ENCODE measurements at places on chromosomes 3 and 15.

DNA sequence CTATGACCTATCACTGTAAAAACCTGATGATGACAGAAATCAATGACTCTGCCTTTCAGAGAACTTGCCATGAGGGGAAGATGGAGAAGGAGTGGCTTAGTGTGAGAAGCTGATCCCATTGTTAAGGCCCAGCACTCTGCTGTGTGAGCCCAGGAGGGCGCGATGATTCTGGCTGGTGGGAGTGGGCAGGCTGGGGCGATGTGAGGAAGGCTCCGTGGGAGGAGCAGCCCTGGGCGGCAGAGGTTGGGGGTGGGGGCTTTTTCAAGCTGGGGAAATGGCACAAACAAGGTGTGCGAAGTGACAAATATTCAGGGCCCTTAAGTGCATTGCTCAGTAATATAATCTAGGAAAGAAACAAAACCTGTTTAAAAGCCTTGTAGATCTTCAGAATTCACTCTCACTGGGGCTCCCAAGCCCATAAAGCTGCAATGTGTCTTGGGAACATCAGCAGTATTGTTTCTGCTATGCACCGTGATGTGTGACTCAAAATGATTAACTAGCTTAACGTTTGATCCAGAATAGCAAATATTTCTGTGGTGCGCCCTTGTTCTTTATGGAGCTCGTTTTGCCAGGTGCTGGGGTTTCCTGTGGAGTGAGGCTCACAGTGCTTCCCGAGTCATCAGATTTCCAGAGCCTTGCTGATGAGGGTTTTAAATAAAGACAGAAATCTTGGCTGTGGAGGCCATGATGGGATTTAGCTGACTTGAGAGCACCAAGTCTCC is 141.0 kb downstream of the CHDH start:
- DNase-seq: no peak

DNA sequence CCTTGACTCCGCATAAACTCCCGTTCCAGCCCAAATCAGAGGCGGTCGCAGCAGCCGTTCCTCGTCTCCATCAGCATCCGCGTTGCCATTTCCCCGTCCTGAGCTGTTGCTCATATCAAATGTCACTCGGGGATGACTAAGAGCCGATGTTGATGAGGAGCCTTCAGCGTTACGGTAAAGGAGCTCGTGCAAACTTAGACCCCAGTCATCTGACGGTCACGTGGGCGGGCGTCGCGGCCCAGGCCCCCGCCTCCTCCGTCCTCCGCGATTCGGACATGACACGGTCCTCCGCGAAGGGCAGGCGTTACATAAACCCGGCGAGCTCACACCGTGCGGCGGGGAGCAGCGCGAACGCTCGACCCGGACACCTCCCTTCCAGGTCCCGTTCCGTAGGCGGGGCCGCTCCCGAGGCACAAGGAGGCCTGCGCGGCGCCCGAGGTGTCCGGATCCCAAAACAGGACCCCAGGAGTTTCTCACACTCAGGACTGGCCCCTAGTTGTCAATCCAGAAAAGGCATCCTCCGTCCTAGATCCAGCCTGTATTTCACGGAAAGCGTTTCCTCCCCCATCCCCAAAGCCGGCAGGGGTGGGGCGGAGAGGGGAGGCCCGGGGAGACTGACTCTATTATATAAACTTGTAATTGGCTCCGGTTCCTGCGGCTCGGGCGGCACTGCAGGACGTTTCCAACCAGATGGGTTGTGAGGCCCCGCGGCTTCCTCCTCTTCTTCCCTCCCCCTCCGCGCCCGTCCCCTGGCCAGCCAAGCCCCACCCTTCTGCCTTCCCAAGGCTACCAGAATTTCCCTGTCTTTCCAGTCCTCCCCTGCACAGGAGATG is 100.0 kb upstream of the IGF1R start:
- peak; percentile 73 for DNase-seq

DNA sequence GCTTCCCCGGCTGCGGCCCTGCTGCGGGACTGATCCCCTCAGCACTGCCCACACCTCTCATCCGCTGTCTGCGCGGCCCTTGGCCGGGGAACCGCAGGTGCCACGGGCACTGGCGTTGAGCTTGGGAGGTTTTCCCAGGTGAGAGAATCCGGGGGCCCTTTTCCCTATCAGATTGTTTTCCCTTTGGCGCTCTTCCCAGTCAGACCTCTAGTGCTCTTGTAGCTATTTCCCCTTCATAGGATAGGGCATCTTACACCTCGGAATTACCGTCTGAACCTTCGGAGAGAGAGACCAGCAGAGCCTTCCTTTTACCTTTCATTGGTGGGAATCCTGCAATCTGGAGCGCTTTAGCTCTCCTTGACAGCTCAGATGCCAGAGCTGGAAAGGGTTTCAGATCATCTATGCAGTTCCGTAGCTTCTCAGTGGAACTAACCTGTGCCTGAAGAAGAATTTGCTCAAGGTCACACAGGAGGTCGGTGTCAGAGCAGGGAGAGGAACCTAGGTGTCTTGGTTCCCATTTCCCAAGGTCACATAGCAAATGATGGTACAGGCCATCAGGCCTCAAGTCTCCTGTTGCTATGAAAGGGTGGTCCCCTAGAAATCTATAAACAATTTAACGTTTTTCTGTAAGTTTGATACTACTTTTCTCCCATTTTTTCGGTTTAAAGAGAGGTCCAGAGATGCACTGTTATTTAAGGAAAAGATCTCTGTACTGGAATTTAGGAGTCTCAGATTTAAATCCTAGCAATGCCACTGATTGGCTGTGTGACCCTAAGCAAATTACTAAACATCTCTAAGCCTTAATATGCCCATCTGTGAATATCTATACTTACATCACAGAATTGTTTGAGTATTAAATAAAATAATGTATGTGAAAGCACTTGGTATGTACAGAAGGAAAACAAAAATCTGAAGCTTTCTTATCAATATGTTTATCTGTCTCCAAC is 916 bp downstream of the IDH3A start:
- peak; percentile 16 for DNase-seq

- peak; percentile 89 for DNase-seq
These were observed 408.9 kb upstream of the THBS1 start for GRCh38 chr15:39171944-39172368.

- DNase-seq: no peak
These were observed 13.5 kb downstream of the PTPN23 start for GRCh38 chr3:47394140-47394870.

DNA sequence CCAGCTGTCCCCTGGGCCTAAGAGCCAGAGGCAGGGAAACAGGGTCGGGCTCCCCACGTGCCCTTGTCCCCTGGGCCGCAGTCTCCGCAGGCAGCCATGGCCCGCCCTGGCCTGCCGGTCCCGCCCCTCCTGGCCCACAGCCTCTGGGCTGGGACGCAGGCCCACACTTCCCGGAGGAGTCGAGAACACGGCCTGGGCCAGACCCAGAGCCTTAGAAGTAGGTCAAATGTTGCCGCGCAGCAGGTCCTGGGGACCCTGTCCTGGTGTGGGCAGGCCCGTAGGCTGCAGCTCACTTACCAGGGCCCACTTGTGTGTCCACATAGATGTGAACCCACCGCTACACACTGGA is 4.3 kb upstream of the MYL3 start:
- DNase-seq: no peak

DNA sequence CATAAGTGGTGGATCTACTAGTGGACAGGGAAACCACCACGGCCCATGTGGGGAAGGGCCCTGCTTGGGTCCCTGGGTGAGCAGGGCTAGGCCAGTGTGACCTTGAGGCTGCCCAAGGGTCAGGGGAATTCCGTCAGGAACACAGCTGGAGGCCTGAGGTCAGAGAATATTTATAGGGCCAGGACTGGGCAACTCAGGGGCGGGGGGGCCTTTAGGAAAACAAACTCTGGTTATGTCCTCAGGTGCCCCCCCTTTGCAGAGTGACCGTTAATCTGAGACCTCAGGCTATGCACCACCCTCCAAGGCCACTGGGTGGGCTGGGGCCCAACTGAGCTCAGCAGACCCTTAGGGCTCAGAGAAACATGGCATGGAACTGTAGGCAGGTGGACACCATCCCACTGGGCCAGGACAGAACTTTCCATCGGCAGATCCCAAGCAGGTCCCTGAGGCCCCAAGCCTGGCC is 2.5 kb downstream of the TWF2 start:
- no peak for DNase-seq

- DNase-seq: no peak
These were observed 105.4 kb downstream of the ADCY5 start for GRCh38 chr3:123343296-123344174.

DNA sequence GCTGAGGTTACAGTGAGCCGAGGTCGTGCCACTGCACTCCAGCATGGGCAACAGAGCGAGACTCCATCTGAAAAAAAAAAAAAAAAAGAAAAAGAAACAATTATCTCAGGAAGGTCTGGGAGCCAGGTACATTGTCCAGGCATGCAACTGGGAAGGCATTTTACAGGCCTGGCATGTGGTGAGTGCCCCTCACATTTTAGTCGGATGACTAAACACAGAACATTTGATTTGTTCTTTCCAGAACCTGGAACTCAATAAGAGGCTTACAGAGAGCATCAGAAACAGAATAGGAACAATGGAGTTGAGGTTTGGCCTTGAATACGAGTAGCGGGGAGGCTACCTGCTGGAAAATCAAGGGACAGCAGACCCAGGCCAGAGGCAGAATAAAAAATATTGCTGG is 33.7 kb upstream of the IGF1R start:
- DNase-seq: no peak

DNA sequence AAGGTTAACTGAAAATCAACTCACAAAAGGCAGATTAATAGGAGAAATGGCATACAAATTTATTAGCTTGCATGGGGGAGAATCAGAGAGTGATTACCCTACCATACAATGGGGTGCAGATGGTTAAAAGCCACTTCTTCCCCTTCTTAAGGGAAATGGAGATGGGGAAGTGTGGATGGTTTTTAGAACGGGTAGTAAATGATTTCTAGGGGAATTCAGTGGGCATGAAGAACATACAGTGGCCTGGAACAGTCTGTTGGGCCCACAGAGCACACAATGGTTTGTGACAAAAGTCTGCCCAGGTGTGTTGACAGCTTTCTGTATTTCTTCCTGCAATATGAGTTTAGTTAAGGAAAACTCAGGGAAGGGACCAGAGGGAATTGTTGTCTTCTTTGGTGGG is 61.0 kb downstream of the C3orf80 start:
- no peak for DNase-seq

DNA sequence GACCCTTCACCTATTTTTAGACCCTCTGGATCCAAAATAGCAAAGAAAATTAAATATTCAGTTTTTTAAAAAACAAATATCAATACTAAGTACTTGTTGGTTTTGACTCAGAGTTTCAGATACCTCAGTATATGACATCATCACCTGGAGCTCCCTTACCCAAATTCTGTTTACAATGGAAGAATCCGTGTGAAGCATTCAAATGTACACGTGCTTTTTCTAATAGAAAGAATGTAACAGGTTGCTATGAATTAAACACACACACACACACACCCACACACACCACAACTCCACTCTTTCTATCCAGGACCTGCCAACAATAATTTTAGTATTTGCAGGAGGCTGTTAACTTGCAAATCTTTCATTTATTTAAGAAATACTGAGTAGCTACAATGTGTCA is 221.8 kb downstream of the THRB start:
- no peak for DNase-seq

- peak; percentile 3 for DNase-seq
These were observed 76.0 kb downstream of the SRGAP3 start for GRCh38 chr3:9173445-9173844.

DNA sequence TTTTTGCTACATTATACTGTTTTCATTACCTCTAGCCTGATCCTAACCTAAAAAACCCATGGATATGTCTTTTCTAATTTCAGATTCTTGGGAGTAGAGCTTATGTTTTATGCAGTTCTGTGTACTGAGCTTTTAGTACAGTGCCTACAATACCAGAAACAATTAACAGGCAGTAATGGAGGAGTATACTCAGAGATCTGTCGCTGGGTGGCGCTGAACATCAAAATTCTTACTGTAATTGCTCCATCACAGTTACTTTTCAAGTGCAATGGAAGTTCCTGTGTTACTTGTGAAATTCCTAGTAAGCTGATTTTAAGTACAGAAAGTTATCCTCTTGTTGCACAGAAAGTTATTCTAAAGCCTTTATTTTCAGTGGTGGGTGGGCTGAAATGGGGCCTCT is 66.9 kb downstream of the RNF13 start:
- DNase-seq: peak; percentile 45

GRCh38 chr3:174253196-174253823 is 605.8 kb upstream of the NAALADL2 start:
- DNase-seq: no peak

GRCh38 chr3:78822726-78823125 is 945.1 kb downstream of the ROBO1 start:
- DNase-seq: no peak

- no peak for DNase-seq
These were observed 35.5 kb downstream of the ATP8B4 start for GRCh38 chr15:50083424-50084025.

DNA sequence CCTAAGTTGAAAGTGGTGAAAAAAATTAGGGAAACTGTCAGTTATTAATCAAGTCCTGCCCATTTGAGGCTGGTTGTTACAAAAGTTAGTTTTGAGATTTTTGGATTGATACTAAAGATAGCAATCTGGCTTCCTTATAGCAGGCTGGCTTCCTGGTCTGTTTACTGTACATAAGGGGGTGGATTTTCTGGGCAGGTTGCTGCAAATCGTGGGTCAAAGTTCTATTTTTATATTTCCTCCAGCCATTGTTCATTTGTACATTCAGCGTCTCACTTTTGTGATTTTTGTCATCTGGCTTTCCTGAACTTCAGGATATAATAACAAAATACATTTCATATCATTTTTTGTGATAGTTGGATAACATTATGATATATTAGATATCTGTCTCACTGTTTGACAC is 49.5 kb downstream of the CLDN1 start:
- no peak for DNase-seq

DNA sequence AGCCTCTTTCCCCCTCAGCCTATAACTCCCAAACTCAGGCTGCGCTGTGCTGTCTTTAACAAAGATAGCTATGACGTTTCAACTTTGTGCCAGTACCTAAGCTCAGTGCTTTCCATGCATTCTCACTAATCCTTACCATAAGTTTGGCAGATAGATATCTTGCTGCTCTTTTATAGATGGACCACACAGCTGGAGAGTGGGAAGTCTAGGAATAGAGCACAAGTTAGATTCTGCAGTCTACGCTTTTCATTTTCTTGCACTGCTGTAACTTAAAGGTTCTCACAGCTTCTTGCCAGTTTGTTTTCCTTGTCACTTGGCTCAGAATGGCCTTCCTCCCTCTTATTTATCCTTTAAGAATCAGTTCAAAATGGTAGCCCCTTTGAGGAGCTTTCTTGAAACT is 468.8 kb downstream of the CNTN4 start:
- no peak for DNase-seq

All from common myeloid progenitor, CD34-positive (primary cell).